ENCODE measurements at places on chromosomes 6 and 20.

DNA sequence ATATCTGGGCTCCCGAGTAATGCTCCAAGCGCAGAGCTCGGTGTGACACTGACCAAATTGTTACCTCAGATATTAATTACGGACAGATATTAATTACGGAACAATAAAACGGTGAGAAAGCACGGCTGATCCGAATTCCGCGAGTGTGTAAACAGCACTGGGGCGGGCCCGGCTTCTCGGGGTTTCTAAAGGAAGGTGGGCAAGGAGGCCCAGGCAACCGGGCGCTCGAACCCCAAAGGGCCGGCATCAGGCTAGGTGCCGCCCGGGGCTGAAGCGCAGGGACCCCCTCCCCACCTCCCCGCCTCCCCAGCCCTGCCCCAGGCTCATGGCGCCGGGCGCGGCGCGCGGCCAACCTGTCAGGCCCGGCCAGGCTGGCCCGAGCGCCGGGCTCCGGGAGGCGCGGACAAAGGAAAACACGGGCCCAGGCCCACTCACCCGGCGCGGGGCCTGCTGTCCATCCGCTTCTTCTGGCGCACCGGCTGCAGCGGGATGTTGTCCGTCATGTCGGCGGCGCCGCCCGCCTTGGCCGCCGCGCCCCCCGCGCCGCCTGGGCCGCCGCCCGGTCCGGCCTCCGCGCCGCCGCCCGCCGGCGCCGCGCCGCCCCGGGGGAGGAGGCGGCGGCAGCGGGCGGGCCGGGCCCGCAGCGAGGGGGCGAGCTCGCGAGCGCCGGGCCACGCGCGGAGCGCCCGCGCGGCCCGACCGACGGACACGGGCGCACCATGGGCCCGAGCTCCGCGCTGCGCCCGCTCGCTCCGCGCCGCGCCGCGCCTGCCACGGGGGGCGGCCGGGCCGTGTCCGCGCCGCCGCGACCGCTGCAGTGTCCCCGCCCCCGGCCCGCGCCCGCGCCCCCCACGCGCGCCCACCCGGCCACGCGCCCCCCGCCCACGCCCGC, at the start of gene ATP9A:
ATP9A (minus strand) TSS at position 524 of the 892 bp plus-strand sequence; CDS start at position 503, 21 bp downstream.
- DNase-seq, result no peak

- DNase-seq, result no peak
Observed at GRCh38 chr6:138461647-138462046, 37.6 kb downstream of the NHSL1 start.

DNA sequence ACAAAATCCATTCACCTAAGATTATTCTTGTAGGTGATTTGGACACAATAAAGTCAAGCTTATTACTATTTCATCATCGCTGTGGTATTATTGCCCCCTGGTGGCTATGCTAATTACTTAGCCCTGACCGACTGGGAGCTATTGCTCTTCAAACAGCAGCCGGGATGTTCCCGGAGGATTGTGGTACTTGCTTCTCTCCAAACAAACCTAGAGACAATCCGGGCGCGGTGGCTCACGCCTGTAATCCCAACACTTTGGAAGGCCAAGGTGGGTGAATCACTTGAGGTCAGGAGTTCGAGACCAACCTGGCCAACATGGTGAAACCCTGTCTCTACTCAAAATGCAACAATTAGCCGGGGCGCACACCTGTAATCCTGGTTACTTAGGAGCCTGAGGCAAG, 15.4 kb upstream of the STMND1 start:
- DNase-seq, result no peak

GRCh38 chr6:158545043-158545966, 14.6 kb upstream of the TMEM181 start:
- DNase-seq, result no peak

GRCh38 chr6:17405944-17406245, 12.5 kb downstream of the CAP2 start:
- DNase-seq, result no peak

DNA sequence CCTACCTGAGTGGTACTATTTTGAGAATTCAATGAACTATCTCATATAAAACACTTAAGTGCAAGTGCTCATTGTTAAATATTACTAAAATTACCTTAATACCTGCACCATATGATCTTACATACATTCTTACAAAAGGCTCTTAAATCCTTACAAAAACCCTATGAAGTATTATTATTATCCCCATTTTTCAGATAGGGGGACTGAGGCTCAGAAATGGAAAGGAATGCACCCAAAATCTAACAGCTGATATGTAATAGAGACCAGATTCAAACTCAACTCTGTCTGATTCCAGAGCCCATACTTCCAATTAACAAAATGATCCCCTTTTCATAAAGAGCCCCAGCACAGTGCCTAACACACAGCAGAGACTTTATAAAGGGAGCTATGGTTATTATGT, 17.5 kb downstream of the BCL2L1 start:
- DNase-seq, result no peak

DNA sequence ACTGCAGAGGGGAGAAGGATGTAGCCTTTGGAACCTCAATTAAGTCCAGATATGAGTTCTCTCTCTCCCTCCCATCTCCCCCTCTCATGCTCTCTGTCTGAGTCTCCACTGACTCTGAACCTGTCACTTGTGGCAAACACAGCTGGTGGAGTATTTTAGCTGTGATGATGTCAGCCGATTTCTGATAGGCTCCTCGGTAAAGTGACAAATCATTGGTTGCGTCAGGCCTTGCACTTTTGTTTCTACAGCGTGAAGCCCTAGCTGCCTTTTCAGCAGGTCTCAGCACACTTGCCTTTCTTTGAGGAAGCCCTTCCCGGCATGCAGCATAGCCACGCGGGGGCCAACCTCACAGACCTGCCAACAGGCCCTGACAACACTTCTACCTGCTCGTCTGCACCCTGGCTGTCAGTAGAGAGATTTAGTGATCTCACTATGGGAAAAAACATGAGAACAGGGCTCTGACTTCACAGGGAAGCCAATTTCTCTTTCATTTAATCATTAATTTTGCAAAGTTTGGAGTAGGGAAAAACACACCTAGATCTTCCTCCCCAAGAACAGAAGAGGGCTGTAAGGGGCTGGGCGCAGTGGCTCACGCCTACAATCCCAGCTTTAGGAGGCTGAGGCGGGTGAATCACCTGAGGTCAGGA, 84.4 kb downstream of the GMPR start:
- peak; percentile 86 for DNase-seq

DNA sequence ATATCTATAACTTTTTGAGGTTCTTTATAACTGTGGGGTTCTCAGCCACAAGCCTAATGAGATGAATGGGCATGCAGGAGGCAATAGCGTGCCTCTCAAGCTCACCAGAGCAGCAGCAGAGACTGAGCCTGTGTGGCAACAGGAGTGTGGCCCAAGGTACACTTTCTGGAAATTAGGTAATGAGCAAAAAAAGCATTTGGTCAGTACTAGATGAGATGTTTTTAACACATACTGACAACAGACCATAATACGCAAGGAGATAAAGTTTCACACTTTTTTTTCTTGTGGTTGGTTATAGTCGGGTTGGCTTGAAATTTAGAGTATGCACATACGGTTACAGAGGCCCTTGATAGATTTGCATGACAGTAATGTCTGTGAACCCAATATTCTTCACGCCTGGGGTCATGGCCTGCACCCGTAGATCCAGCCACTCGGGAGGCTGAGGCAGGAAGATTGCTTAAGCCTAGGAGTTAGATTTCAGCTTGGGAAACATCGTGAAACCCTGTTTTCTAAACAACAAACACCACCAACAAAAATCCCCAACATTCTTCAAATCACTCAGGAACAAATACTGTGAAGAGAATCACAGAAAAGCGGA, 300.1 kb downstream of the GMDS start:
- no peak for DNase-seq

- DNase-seq, result no peak
Observed at GRCh38 chr6:30840084-30840934, 44.0 kb upstream of the DDR1 start.

- DNase-seq, result no peak
Observed at GRCh38 chr20:2871661-2872458, 1.4 kb upstream of the PTPRA start.

- no peak for DNase-seq
Observed at GRCh38 chr6:119484598-119484997, 135.0 kb upstream of the MAN1A1 start.

- DNase-seq, result no peak
Observed at GRCh38 chr20:40291493-40292135, 397.4 kb downstream of the MAFB start.

- DNase-seq, result no peak
Observed at GRCh38 chr20:37933786-37934633, 31.1 kb downstream of the VSTM2L start.

DNA sequence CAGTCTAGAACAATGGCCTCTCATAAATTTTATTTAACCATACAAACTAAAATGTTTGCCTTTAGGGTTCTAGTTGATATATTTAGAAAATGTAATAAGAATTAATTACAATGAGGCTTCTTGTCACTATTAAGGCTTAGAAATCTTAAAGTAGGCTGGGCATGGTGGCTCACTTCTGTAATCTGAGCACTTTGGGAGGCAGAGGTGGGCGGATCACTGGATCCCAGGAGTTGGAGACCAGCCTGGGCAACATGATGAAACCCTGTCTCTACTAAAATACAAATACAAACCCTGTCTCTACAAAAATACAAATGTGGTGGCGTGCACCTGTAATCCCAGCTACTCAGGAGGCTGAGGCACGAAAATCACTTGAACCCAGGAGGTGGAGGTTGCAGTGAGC, 99.0 kb upstream of the ADGRF1 start:
- DNase-seq, result no peak

GRCh38 chr6:3001773-3002293, 2.1 kb downstream of the NQO2 start:
- peak; percentile 71 for DNase-seq

DNA sequence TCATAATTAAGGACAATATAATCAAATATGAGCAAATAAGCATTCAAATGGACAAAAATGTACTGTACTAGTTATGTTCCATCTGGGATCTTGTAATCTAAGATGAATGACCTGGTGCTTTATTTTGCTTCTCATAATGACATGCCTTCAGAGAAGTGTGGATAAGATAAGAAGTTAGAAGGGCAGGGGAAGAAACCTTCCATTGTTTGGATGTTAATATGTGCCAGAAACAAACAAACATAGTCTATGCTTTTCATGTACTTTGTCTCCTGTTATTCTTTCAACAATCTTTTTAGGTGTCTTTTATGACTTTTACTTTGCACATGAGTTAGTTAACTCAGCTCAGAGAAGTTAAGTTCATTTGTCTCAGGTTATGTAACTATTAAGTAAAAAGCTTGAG, 511.5 kb upstream of the SOX4 start:
- no peak for DNase-seq

DNA sequence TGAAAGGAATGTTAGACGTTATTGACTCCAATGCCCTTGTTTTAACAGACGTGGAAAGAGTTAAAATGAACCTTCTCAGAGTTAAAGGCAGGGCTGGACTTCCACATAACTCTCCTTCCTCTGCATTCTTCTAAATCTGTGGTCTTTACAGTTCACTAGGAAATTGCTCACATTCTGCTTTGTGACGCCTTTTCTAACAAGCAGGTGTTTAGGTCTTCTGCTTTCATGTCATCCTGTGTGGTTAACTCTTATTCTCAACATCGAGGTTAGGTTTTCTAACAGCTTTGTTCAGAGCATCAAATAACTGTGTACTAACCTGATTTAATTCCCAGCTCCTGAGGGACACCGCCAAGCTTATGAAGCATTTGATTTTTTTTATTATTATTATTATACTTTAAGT, 81.3 kb upstream of the NT5E start:
- no peak for DNase-seq

GRCh38 chr6:17349427-17349826, 44.0 kb upstream of the CAP2 start:
- DNase-seq, result no peak

DNA sequence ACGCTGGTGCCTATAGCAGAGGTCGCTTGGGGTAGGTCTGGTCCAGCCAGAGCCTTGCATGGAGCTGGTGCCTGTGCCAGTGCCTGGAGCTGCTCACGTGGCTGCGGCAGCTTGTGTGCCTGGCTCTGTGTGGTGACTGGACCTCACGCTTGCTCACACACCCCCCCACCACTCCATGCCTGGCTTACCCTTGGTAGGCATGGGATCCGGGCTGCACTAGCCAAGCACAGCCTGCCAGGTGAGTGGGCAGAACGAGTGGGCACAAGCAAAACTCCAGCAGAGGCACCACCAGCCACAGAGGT, 13.0 kb upstream of the DBNDD2 start:
- no peak for DNase-seq

DNA sequence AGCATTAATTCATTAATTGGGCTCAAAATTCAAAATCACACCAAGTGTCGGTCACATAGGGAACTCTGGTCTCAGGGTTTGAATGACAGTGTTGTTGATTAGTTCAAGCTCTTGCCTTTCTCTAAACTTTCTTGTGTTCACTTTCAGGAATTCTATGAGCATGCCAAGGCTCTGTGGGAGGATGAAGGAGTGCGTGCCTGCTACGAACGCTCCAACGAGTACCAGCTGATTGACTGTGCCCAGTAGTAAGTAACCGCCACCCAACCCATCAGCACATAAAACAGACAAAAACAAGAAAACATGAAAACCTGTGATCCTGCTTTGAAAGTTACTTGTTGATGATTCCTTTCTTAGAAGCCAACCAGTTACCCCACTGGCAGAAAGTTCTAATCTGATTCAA, 52.7 kb downstream of the GNAS start:
- peak; percentile 5 for DNase-seq

- DNase-seq, result no peak
Observed at GRCh38 chr20:63397155-63397843, 36.1 kb upstream of the CHRNA4 start.

DNA sequence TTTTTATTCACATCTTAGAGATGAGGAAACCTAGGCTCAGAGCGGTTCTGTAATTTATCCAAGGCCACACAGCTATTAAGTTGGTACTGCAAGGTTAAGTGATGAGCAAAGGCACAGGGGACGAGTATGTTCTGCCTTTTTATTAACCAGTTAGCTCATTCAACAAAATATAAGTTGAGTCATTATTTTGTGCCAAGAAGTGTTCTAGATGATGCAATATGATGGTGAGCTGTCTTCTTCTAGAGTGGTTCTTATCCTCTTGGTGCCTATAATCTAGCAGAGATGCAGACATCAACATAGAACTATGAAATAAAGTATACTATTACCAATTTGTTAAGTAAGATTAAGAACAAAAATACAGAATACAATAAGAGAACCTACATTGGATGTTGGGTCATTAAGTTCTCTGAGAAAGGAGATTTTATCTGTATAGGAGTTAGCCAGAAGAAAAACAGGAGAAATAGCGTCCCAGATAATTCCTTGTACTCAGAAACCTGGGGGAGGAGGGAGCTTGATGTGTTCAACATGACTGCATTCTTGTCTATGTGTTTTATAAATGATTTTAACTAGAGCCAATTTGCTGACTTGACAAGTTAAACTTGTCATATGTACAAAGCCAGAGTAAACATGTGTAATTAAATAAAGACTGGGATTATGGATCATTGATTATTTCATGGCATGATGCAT, 122.3 kb downstream of the TBXT start:
- DNase-seq, result no peak

GRCh38 chr6:39170389-39170788, 55.4 kb upstream of the SAYSD1 start:
- no peak for DNase-seq
